Activated CD8-positive, alpha-beta T cell treated with anti-CD3 and anti-CD28 coated beads for 36 hours (primary cell): ENCODE measurements at places on chromosomes 6 and 20. TPM values are rescaled to one million over a fixed set of nuclear protein-coding genes. Genes with fewer than 3 reads are reported as not detected.

GRCh38 chr6:14876778-14877613 is 368.9 kb upstream of the JARID2 start:
- no peaks in the 10 kb centered on the region for H3K36me3 ChIP-seq
- H3K27me3 ChIP-seq, result no peaks in the 10 kb centered on the region
- H3K4me3 ChIP-seq, result peak overlapping the region; percentile 32
- H3K27ac ChIP-seq, result peak overlapping the region; percentile 96
- DNase-seq, result peak; percentile 54

The USP49 gene
- 5.9 TPM for total RNA-seq

- DNase-seq, result no peak
- peaks cover 3% of the 10 kb centered on the region for H3K36me3 ChIP-seq
- H3K4me3 ChIP-seq, result no peak overlapping the region
- peaks cover 17% of the 10 kb centered on the region for H3K4me1 ChIP-seq
These were observed 159.1 kb upstream of the PDE7B start for GRCh38 chr6:135692426-135692825.

DNA sequence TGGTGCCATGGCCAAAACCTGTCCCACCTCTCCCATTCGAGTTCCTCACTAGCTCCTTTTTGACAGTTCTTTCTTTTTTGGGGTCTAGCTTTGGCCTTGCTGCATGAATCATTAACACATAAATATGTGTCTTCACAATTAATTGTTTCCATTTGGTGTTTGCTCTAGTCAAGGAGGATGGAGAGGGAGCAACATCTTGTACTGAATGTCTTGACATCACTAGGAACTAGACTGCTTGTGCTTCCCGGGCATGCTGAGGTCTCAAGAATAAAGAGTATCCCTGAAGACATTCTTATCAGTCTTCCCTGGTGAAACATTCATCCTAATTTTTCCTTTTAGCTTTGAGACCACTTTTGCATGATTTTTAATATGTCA is 77.0 kb upstream of the ESR1 start:
- no peak for DNase-seq
- H3K4me3 ChIP-seq, result no peak overlapping the region
- H3K27me3 ChIP-seq, result peaks cover 4% of the 10 kb centered on the region
- peaks cover 4% of the 10 kb centered on the region for H3K4me1 ChIP-seq
- no peaks in the 10 kb centered on the region for H3K36me3 ChIP-seq
- H3K27ac ChIP-seq, result no peak overlapping the region

DNA sequence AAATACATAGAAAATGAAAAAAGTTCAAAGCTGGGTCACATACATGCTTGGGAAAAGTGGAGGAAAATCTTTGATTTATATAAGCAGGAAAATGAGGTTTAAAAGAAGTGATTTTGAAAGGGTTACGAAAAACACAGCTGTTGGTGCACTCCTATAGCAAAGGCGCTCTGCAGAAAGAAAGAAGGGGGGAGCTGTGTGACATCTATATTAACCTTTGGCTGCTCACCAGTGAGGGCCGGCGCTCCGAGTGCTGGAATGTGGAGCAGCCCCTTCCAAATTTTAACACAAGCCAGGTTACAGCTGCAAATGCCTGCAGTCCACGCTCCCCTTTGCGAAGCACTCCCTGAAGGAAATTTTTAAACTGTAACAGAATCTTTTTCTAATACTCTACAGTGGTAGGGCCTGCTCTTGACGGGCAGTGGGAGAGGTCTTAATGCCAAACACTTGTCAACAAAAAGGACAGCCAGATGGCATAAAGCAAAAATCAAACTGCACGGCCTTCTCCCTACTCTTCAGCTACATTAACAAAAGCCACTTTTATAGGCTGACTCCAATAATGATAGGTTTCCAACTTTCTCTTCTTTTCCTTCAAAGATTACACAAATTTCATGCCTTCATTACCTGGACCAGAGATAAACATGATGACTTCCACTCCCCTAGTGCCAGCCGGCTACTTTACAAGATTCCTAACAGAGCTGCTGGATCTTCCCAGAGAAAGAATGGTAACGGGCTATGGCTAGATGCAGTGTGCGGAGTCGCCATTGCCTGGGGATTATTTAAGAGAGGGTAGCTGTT is 4.8 kb downstream of the BMP7 start:
- H3K36me3 ChIP-seq, result no peaks in the 10 kb centered on the region
- H3K4me3 ChIP-seq, result no peak overlapping the region
- peaks cover 67% of the 10 kb centered on the region for H3K27me3 ChIP-seq
- peaks cover 3% of the 10 kb centered on the region for H3K4me1 ChIP-seq
- no peak overlapping the region for H3K27ac ChIP-seq
- DNase-seq, result no peak

DNA sequence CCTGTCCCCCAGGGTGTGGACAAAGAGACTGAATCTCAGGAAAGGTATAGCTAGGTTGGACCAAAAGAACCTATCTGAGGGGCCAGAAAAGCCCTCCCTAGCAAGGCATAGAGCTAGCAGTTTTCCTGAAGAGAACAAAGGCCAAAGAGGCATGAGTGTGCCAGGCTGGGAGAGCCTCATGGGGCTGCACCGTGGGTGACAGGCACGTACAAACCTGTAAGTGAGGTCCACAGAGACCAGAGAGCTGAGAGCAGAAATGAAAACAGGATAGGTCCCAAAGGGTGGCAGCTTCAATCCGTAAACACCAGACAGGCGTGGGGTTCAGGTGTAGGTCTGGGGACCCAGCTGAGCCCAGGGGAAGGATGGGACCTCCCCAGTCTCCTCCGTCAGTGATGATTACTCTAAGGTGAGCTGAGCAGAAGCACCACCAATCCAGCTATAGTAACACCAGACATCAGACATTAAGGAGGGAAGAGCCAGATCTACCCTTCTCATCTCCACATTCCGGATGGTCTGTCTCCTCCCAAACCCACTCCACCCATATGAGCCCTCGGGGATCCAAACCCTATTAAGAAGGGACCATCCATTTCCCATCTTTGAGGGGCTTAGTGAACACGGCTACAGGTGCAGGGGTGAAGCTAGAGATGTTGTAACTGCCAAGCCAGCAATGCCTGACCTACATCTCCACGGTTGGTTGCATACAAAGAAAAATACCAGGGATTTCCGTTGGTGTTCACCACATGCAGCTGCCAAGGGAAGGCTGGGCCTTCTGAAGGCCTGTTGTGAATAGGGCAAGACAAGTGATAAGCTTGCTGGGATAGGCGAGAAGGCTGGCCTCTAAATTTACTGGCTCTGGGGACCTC is 38.3 kb downstream of the BCL2L1 start:
- H3K36me3 ChIP-seq, result peaks cover 79% of the 10 kb centered on the region
- no peaks in the 10 kb centered on the region for H3K27me3 ChIP-seq
- peaks cover 79% of the 10 kb centered on the region for H3K4me1 ChIP-seq
- no peak overlapping the region for H3K4me3 ChIP-seq
- DNase-seq, result peak; percentile 40

DNA sequence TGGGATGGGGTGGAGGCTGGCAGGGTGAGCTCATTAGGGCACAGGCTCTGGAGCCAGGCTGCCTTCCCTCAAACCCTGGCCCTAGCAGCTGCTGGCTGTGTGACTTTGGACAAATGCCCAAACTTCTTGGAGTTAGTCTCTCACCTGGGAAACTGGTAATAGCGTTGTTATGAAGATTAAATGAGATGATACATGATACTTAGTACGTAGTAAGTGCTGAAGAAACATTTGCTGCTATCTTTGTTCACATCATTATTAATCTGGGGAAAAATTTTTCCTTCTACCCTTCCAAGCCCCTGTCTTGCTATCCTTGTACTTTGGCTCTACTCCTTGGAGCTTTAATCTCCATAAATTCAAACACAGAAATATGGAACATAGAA is 22.3 kb upstream of the PPARD start:
- no peak overlapping the region for H3K27ac ChIP-seq
- H3K4me3 ChIP-seq, result no peak overlapping the region
- H3K27me3 ChIP-seq, result no peaks in the 10 kb centered on the region
- no peak for DNase-seq
- peaks cover 21% of the 10 kb centered on the region for H3K4me1 ChIP-seq

- H3K27ac ChIP-seq, result no peak overlapping the region
- no peaks in the 10 kb centered on the region for H3K27me3 ChIP-seq
- no peak overlapping the region for H3K4me3 ChIP-seq
- DNase-seq, result no peak
These were observed 96.9 kb downstream of the PRSS35 start for GRCh38 chr6:83609248-83609647.

GRCh38 chr6:116461932-116462885 is 1.0 kb downstream of the CALHM6 start:
- H3K36me3 ChIP-seq, result no peaks in the 10 kb centered on the region
- peak; percentile 72 for DNase-seq
- peaks cover 25% of the 10 kb centered on the region for H3K27me3 ChIP-seq
- H3K4me3 ChIP-seq, result peak overlapping the region; percentile 69
- peaks cover 18% of the 10 kb centered on the region for H3K4me1 ChIP-seq

- H3K27me3 ChIP-seq, result peaks cover 10% of the 10 kb centered on the region
- H3K4me1 ChIP-seq, result peaks cover 28% of the 10 kb centered on the region
- no peaks in the 10 kb centered on the region for H3K36me3 ChIP-seq
- H3K4me3 ChIP-seq, result no peak overlapping the region
These were observed 124.0 kb downstream of the PXDC1 start for GRCh38 chr6:3627501-3627900.

The RRP36 gene
- 48.0 TPM for total RNA-seq

GRCh38 chr20:7856756-7857155 is 83.5 kb downstream of the HAO1 start:
- H3K27ac ChIP-seq, result no peak overlapping the region
- H3K36me3 ChIP-seq, result no peaks in the 10 kb centered on the region
- DNase-seq, result no peak
- peaks cover 2% of the 10 kb centered on the region for H3K27me3 ChIP-seq
- H3K4me1 ChIP-seq, result no peaks in the 10 kb centered on the region

DNA sequence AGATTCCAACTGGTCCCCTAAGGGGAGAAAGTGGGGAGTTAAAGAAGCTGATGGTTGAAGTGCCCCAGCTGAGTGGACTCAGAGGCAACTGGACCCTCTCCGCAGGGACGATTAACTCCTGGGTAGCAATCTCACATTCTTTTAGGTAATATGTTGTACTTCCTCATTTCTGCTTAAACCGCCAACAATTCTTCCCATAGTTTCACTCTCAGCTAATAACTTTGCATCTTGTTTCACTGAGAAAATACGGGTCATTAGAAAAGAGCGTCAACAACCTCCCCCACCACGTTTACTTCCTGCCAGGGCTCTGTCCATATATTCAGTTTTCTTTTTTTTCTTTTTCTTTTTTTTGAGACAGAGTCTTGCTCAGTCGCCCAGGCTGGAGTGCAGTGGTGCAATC is 39.5 kb upstream of the CHD6 start:
- no peaks in the 10 kb centered on the region for H3K36me3 ChIP-seq
- H3K4me3 ChIP-seq, result no peak overlapping the region
- no peak for DNase-seq
- H3K27ac ChIP-seq, result no peak overlapping the region
- no peaks in the 10 kb centered on the region for H3K4me1 ChIP-seq

DNA sequence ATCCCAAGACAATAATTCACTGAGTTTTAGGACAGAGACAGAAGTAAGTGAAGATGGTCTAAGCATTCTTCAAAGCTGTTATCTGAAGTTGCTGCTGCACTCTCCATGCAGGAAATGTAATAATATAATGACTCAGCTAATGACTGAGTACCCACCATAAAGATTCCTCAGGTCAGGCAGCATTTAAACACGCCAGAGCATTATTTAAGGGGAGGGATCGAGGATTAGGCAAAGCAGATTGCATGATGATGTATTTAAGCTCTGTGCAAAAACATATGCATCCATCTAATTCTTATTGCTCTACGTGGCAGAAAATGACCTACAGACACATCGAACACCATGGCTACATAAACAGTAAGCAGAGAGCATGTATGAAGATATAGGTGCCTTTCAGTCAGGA is 216.4 kb downstream of the UNC5CL start:
- no peak for DNase-seq
- no peak overlapping the region for H3K4me3 ChIP-seq
- no peak overlapping the region for H3K27ac ChIP-seq
- H3K36me3 ChIP-seq, result no peaks in the 10 kb centered on the region
- H3K4me1 ChIP-seq, result peaks cover 3% of the 10 kb centered on the region

The C20orf202 gene
- not detected for total RNA-seq

- H3K27me3 ChIP-seq, result no peaks in the 10 kb centered on the region
- no peak overlapping the region for H3K27ac ChIP-seq
- peaks cover 50% of the 10 kb centered on the region for H3K4me1 ChIP-seq
- no peak for DNase-seq
These were observed 433.3 kb downstream of the UTRN start for GRCh38 chr6:144718431-144718830.

GRCh38 chr6:42727087-42727611 is 4.8 kb upstream of the PRPH2 start:
- H3K27me3 ChIP-seq, result no peaks in the 10 kb centered on the region
- peaks cover 2% of the 10 kb centered on the region for H3K36me3 ChIP-seq
- H3K4me1 ChIP-seq, result peaks cover 16% of the 10 kb centered on the region
- DNase-seq, result peak; percentile 10

GRCh38 chr6:43800746-43801494 is 30.9 kb downstream of the VEGFA start:
- no peaks in the 10 kb centered on the region for H3K36me3 ChIP-seq
- H3K27me3 ChIP-seq, result no peaks in the 10 kb centered on the region
- H3K27ac ChIP-seq, result no peak overlapping the region
